Fibroblast of the aortic adventitia (primary cell): ENCODE measurements at places on chromosomes 13 and 19.

GRCh38 chr19:48970923-48971395 is 5.8 kb downstream of the FTL start:
- DNase-seq, result peak; percentile 87

- DNase-seq, result no peak
Observed at GRCh38 chr13:67343777-67344176, 113.6 kb upstream of the PCDH9 start.

GRCh38 chr13:21228738-21229137 is 52.3 kb downstream of the MRPL57 start:
- no peak for DNase-seq

DNA sequence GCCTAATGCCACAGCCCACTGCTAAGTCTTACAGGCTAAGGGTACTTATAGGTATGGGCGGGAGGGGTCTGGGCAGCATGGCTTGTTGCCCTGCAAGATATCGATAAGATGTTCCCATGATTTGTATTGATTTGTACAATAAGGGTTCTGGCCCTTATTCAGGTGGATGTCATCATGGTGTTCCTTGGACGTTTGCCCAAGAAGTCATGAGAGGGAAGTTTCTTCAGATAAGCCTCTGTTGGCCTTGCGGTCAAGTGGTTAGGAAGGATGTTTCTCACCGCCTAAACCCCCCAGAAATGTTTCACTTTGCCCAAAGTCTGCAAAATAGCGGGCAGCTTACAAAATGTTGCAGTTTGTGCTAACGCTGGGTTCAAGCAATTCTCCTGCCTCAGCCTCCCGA is 7.3 kb downstream of the PARP4 start:
- DNase-seq, result no peak

GRCh38 chr13:93942016-93942415 is 537.5 kb downstream of the DCT start:
- no peak for DNase-seq
